ENCODE measurements at places on chromosomes 11 and 22.

DNA sequence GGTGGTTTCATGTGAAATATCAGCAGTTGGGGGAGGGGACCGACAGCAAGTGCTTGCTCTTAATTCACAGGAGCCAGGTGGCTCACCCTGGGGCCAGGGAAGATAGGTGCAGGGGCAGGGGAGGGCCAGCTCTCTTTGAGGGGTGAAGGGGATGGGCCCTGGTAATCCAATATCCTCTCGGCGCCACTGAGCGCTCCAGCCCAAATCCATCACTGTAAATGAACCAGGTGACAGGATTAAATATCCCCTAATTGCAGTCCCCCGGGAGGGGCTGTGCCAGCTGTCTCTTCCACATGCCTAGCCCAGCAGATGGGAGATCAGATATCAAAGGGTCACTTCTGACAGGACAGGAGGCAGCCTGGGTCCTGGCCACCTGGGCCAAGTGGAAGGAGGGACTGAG lies 531.8 kb upstream of the CADM1 start:
- DNase-seq = no peak

- DNase-seq = no peak
Measured at GRCh38 chr11:57310630-57311086, 14.1 kb downstream of the TNKS1BP1 start.

DNA sequence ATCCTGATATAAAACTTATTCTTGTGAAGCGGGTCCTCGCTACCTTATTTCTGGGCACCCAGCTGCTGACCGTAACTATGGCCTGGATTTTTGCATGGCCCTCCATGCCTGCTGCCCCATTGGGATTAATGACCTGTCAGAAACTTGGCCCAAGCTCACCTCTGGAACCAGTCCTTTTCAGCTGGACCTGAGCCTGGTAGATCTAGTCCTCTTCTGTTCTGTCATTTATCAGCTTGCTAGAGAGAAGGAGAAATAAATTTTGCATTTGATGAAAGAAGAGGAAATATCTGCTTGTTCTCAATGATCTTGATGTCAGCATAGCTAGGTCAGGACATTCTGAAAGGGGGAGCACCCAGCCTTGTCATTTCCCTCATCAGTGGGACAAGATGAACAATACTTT lies 387.8 kb upstream of the LARGE1 start:
- DNase-seq = no peak

GRCh38 chr22:22954656-22955055 lies 67.0 kb downstream of the IGLL5 start:
- no peak for DNase-seq

DNA sequence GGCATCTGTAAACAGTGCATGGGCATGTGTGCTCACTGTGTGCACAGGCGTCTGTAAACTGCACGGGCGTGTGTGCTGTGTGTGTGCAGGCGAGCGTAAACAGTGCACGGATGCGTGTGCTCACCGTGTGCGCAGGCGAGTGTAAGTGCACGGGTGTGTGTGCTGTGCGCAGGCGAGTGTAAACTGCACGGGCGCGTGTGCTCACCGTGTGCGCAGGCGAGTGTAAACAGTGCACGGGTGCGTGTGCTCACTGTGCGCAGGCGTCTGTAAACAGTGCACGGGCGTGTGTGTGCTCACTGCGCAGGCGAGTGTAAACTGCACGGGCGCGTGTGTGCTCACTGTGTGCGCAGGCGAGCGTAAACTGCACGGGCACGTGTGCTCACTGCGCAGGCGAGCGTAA lies 22.4 kb downstream of the RNH1 start:
- DNase-seq = no peak

DNA sequence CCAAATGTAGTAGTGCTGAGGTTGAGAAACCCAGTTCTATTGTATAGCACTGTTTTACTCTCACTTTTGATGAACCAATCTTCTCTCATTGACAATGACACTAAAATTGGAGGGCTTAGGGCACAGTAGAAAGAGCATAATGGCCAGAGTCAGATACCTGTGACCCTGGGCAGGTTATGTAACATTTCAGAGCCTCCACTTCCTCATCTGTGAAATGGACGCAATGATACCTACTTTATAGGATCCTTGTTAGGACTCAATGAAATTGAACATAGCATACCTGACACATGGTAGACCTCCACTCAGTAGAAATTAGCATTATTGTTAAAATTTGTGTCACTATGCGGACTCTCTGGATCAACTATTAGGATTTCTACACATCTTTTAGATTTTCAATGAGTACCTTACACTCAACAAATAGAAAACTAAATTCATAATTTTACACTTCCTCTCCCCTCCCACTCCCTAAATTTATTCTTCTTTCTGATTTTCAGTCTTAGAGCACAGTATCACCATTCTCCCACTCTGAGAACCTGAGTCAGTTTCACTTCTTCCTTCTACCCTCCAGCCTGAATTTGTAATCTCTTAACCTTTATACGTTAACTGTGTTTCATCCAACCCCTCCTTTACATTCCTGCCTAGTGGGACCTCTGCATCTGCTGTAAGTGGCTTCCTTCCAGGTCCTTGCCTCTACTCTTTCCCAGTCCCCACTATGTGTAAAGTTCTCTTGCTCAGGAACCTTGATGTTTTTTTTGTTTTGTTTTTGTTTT lies 78.3 kb downstream of the MICAL2 start:
- no peak for DNase-seq

GRCh38 chr11:8584082-8584481 lies 9.9 kb downstream of the STK33 start:
- DNase-seq = no peak

DNA sequence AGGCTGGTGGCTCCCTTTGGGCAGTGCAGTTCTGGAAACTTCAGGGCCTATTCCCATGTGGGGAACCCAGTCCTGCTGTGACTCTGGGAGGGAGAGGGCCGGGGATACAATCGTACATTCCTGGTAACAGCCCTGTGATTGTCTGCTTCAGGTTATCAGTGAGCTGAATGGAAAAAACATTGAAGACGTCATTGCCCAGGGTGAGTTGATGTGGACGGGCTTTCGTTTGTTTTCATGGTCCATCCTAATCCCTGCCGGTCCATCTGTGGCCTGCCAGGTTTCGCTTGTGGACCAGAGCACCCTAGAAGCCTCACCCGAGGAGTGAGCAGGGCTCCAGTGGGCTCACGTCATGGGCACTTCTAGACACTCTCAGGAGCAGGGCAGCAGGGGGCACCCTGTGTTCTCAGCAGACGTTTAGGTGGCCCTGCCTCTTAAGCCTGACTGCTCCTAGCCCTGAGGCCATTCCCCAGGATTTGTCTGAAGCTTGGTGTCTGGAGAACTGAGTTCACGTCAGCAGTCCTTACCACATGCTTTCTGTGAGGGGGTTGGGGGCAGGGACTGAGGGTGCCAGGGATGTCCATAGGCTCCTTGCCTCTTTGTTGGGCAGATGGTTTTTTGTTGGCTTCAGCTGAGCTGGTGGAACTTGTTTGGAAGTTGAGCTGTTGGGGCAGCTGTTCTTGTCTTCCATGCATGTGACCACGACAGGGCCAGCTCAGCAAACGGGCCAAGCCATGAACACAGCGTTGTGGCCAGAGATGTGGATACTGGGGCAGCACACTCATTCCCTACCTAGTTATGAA lies 1.9 kb downstream of the RPLP2 start:
- no peak for DNase-seq

GRCh38 chr11:79412761-79413160 lies 28.1 kb downstream of the TENM4 start:
- no peak for DNase-seq

- DNase-seq = no peak
Measured at GRCh38 chr11:94747601-94748041, 20.5 kb upstream of the AMOTL1 start.

DNA sequence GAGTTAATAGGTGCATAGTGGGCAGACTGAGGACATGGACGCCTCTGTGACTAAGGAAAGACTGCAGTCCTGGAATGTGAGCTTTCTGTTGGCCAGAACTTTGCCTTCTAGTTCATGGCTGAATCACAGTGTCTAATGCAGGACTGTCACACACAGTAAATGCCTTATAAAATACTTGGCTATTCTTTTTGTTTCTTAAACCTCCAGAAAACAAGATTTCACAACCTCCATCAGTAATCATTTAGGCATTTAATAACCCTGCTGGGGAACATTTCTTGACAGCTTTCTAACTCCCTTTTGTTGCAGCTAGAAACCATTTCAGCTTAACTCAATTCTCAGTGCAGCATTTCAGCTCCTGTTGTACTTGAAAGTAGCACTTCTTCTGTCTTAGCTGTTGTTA lies 335.8 kb upstream of the DDI1 start:
- no peak for DNase-seq

DNA sequence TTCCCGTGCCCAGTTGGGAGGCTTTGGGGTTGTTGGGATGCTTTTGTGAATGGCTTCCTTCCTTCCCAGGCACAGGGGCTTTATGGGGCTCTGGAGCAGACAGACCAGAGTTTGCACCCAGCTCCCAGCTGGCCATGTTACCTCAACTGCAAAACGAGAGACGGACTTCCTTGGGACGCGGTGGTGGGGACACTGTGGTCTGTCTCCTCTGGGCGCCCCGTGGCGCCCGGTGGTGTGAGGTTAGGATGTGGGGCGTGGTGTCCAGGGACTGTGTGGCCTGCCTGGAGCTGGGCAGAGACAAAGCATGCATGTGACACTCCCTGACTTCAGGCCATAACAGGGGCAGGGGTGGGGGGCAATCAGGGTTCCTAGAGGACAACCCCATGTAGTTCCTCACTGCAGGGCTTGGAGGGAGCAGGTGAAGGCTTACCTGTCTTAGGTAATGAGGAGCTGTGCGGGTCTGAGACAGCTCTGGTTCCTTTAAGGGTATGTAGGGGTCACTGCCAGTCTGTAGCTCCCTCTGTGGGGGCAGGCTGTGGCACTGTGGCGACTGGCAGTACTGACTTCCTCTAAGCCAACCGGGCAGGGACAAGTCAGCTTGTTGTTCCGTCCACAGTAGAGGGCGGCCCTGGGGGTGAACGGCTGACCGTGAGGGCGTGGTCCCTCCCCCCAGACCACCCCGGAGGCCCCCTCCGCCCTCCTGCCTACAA lies 14.4 kb downstream of the KCNQ1 start:
- DNase-seq = no peak

GRCh38 chr11:134647066-134647743 lies 235.2 kb upstream of the B3GAT1 start:
- DNase-seq = no peak

- peak; percentile 8 for DNase-seq
Measured at GRCh38 chr22:19806213-19807160, 45.9 kb downstream of the TBX1 start.

DNA sequence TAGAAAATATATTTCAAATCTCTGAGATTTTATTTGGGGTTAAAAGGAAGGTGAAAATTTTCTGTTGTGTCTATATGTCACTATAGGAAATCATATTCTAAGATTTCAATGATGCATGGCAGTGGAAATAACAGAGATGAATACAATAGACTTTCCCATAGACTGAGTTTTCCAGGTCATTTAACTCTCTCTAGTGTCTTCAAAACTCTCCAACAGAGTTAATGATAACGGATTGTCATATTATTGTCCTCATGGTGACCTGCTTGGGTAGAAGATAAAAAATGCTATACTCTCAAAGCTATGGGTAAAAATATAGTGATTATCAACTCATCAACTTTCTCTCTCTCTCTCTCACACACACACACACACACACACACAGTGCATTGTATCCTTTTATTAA lies 312.9 kb downstream of the CNTN5 start:
- DNase-seq = no peak
